ENCODE measurements at places on chromosomes 11 and 22.

GRCh38 chr22:32717337-32718240 is 83.9 kb upstream of the TIMP3 start:
- DNase-seq = no peak

- DNase-seq = no peak
Observed at GRCh38 chr11:30046578-30046945, 29.7 kb upstream of the KCNA4 start.

- DNase-seq = peak; percentile 43
Observed at GRCh38 chr11:12007769-12008737, at the start of gene DKK3. DKK3 (minus strand) TSS chr11:12008626; CDS start chr11:12008582, 44 bp downstream.

- DNase-seq = no peak
Observed at GRCh38 chr11:30258679-30259078, 27.9 kb downstream of the FSHB start.

DNA sequence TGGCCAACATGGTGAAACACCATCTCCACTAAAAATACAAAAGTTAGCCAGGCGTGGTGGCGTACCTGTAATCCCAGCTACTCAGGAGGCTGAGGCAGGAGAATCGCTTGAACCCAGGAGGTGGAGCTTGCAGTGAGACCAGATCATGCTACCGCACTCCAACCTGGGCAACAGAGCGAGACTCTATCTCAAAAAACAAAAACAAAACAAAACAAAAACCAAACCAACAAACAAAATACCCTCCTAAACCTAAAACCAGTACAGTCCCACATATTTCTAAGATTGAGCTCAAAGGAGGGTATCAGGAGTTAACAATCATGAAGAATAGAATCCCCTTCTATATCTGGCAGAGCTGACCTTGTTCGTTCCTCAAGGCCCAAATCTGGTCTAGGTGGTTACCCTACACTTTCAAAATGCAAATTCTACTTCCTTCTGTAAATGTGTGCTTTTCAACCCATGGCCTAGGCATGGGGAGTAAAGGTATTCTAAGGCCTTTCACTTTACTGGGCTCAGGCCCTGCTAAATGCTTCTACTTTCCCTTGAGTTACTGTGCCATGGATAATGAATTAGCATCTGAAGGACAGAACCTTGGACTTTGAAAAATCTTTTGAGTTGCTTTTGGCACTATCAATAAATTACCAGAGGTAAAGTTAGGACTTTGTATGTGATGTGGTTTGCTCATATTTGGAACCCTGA is 10.4 kb upstream of the PPP2R1B start:
- no peak for DNase-seq

- no peak for DNase-seq
Observed at GRCh38 chr11:65311170-65311678, 3.4 kb upstream of the CDC42EP2 start.

- DNase-seq = no peak
Observed at GRCh38 chr11:70910835-70911234, 341.5 kb downstream of the SHANK2 start.

- DNase-seq = no peak
Observed at GRCh38 chr11:36777311-36777710, 179.3 kb upstream of the RAG2 start.

GRCh38 chr22:17171153-17172028 is 12.3 kb upstream of the HDHD5 start:
- peak; percentile 85 for DNase-seq

GRCh38 chr11:84117394-84117793 is 831.2 kb upstream of the CCDC90B start:
- DNase-seq = no peak

GRCh38 chr11:121773076-121773475 is 320.3 kb upstream of the SORL1-AS1 start:
- no peak for DNase-seq

DNA sequence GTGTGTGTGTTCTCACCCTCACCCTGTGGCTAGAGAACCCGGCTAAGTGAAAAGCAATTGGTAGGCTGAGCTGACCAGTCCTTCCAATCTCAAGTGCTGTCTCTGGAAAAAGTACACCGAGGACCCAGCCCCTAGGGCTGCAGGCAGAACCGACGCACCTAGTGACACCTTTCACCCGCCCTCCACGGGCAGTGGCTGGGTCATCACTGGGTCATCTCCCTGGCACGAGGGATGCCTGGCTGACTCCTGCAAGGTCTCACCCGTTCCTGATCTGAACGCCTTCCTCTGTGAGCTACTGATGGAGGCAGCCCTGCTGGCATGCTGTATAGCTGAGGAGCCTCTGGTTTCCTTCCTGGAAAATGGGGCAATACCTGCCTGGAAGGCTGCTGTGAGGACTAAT is 311.5 kb downstream of the NTM start:
- DNase-seq = no peak

DNA sequence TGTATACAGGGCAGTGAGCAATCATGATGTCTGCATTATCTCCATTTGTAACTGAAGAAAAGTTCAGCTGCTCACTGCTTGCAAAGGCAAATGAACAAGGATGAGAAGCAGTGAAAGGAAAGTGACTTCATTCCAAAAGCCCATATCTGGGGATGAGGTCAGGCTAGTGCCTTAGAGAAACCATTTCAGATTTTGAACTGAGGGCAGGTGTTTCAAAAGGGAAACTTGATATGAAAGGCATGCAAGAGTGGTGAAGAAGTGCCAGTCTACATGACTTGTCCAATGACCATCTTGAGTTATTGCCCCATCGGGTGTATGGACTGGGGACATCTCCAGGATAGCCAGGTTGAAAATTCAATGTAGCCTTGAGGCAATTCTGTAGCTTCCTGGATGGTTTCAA is 7.3 kb upstream of the APOL4 start:
- DNase-seq = no peak

- DNase-seq = no peak
Observed at GRCh38 chr22:35596821-35597220, 20.3 kb downstream of the MB start.

DNA sequence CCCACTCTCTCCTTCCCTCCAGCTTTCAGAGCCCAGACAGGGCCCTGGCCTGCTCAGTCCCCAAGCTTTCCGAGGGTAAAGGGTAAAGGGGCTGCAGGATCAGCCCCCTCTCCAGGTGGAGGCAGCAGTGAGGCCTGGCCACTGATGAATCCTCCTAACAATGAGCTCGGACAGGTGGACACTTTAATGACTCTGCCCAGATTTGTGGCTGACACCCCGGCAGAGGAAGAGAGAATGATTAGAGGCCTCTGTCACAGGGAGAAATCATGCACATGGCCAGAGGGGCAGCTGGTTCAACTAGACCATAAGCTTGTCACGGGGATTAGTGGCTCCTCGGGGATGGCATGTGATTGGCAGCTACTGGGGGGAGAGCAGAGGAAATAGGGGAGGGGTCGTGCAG is 587.5 kb upstream of the B3GAT1 start:
- DNase-seq = no peak

DNA sequence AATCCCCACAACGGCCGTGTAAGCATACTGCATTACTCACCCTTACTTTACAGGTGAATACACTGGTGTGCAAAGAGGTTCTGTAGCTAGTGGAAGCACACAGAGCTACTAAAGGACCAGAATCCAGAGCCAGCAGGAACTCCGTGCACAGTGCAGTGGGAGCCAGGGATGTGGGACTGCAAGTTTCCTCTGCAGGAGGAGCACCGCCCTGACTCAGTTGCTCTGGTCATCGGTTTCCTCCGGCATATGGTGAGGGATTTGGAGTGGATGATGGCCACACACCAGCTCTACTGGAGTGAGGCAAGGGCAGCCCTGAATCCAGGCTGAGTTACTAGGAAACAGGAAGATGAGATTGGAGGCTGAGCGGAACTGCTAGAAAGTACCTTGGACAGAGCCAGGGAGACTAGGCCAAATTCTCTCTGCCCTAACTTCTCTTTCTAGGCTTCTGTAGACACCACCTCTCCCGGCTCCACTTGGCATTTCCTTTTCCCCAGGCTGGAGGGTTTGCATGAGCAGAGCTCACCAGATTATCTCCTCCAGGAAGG is 18.2 kb upstream of the C22orf42 start:
- DNase-seq = no peak

DNA sequence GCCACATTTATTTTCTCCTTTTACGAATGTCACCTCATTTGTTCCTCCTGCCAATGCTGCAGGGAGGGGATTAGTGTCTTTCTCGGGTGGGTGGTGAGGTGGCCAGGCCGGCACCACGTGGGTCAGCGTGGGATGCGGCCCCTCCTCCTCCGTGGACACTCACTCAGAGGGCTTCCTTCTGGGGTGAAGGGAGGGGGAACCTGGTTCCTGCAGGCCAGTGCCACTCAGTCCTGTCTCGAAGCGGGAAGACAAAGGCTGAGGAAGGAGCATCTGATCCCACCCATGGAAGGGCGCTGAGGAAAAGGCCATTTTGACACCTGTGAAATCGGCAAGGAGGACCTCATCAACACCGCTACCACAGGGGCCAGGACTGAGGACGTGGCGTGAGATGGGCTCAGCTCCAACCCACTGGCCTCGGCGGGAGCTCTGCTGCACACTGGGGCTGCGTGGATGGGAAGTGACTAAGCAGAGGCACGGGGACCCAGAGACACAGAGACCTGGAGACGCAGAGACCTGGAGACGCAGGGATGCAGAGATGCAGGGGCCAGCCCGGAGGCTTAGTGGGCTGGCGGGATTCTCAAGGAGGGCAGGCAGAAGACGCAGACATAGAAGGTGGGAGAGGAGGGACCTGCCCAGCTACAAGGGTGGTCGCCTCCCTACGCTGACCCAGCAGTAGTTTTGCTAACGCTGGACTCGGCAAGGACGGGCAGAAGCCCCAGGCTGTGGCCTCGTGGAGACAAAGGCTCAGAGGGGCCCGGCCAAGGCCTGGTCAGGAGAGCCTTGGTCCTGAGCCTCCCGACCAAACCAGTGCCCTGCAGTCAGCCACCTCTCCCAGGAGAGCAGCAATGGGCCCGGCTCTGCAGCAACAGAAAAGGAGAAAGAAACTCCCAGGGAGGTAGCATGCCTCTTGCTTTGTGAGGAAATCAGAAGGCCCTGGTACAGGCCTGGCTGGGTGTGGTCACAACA is 1071.2 kb downstream of the BRD1 start:
- no peak for DNase-seq

GRCh38 chr11:69491071-69492031 is 9.9 kb downstream of the LINC01488 start:
- DNase-seq = no peak

GRCh38 chr11:78821371-78822306 is 247.0 kb upstream of the NARS2 start:
- no peak for DNase-seq

DNA sequence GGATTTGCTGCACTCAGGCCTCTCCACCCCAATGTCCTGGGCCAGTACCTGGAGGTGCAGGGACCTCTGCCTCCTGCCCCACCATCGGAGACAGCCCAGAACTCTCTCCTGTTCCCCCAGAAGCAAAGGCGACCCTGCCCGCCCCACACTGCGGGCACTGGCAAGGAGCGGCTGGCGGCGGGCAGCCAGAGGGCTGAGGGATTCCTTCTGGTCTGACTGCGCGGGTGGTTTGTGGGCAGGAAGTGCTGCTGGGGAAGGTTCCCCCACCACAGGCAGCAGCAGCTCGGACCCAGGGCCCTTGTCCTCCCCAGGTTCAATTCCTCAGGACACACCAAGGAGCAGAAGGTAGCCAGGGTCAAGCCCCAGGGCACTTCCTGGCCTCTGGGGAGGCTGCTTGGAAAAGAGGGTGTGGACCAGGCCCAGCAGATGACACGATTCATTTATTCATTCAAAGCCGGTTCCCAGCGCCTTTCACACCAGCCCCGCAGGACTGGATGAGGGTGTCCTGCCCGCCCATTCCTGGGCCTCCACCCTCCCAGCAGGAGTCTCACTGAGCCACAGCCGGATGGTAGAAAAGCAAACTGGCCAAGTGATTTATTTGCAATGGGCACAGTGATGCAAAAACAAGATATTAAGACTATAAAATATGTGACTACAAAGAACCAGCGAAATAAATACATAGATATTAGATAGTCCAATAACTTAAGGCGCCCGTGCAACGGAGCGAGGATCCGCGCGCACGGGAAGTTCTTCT is 1.2 kb downstream of the PHLDA2 start:
- DNase-seq = no peak

- DNase-seq = no peak
Observed at GRCh38 chr11:107545101-107545514, 20.4 kb downstream of the ALKBH8 start.

- DNase-seq = no peak
Observed at GRCh38 chr11:63663809-63664208, 7.4 kb downstream of the ATL3 start.

- no peak for DNase-seq
Observed at GRCh38 chr22:40397396-40397795, 27.0 kb downstream of the SGSM3 start.

GRCh38 chr11:63680834-63681320 is 423 bp upstream of the RTN3 start:
- DNase-seq = no peak

- no peak for DNase-seq
Observed at GRCh38 chr22:48478529-48479265, 1349.0 kb downstream of the BRD1 start.

- no peak for DNase-seq
Observed at GRCh38 chr11:5791165-5791564, at the start of gene OR52N1. OR52N1 (minus strand) TSS chr11:5791265; CDS start chr11:5788816, 2,449 bp downstream.

GRCh38 chr22:24937114-24937513 is 9.4 kb downstream of the LHFPL7 start:
- DNase-seq = no peak

DNA sequence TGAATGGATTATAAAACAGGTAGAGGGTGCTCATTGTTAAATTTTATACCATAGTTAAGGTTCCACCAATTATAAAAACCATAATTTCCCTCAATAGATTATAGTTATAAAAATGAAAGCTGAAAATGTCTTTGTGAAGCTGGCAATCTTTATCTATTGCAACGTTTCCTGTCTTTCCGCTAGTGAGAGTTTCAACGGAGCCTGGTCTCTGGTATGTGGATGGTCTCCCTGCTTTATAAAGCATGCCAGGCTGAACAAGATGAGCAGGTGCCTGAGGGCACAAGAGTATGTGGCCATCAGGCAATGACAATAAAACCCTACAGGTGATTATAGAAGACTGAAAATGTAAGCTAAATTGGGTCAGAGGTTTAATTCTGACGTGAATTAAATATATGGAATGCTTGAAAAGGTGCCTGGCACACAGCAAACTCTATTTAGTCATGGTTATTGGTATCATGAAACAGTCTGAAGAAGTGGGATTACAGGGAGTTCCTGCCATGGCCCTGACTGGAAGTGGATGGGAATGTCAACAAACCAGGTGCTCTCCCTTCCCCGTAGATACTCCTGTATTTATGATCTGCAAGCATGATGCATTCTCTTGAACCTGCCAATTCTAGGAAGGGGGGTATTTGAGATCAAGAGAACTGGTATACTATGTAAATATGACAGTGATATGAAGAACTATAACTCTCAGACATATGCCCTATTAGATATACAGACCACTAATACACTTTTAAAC is 115.7 kb downstream of the ENTHD1 start:
- DNase-seq = no peak

All from neuronal stem cell (in vitro differentiated cells).